T-helper 2 cell treated with Interferon-gamma antibody and Interleukin-4, amounts not matched to agents 100 ng/mL and 5 ng/mL, for 36 hours (primary cell): ENCODE measurements at places on chromosomes 11 and 22. TPM values are rescaled to one million over a fixed set of nuclear protein-coding genes. Genes with fewer than 3 reads are reported as not detected.

The IRF7 gene
- total RNA-seq = 50.9 and 55.3 TPM in 2 replicates

The LIF gene
- 502 and 522 TPM in 2 replicates for total RNA-seq

The SHISAL1 gene
- not detected in 2 replicates for total RNA-seq

The GLB1L2 gene
- total RNA-seq = 2.0 TPM in 2 replicates

The ABCC8 gene
- total RNA-seq = 0.50 and 1.3 TPM in 2 replicates

The AMOTL1 gene
- 4.4 and 5.0 TPM in 2 replicates for total RNA-seq

The BAD gene
- total RNA-seq = 31.8 and 36.1 TPM in 2 replicates

The MAPK11 gene
- 10.2 and 12.0 TPM in 2 replicates for total RNA-seq
